ENCODE measurements at places on chromosomes 4 and X. TPM values are rescaled to one million over a fixed set of nuclear protein-coding genes. Genes with fewer than 3 reads are reported as not detected.

MTNR1A gene
- not detected for total RNA-seq

ASB5 gene
- not detected for total RNA-seq

DNA sequence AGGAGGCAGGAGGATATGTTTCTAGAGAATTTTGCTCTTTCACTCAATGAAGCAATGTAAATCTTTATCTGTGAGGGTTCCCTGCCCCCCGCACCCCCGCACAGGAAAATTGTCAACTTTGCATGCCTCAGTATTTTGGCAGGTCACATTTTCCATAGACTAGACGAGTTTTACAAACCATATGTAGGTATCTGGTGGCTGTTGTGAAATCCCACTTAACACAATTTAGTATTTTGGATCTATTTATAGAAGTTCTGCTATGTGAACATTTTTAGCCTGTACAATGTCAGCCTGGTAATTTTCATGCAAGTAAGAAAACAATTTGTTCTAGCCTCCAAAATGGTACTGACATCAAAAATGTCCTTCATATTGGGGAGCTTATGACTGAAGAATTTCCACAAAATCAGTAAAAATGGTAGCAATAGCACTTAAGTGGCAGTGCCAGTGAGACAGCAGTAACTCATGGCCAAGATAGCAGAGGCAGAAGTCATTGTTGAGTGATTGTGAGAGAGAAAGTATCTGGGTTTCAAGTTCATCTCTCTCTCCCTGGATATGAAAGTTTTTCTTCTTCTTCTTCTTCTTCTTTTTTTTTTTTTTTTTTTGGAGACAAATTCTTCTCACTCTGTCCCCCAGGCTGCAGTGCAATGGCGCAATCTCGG is 12.4 kb upstream of the FRYL start:
- no peak for DNase-seq

CT45A1 gene
- total RNA-seq, result not detected

DNA sequence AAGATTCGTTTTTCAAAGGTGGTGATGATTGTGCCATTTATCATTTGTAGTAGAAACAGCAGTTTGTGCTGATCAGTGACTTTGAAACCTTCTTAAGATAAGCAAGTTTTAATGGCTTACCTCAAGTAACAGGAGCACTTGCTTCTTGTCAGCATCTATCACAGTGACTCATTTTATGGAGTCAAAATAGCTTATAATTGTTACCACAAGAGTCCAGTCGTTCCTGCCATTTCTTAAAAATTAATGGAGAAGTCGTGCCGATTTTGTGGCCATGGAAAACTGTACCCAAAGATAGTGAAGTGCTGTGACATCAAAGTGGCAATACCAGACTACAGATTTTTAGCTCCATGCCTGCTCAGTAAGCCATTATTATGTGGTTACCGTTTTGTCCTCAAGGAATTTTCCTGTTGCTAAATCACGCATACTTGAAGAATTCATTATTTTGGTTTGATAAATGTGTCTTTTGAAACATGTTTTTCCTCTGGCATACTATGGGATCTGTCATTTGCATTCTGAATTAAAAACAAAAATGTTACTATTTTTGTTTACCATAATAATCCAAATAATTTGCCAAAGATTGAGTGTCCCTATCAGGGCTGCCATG is 129.9 kb downstream of the CBR4 start:
- no peak for DNase-seq

DMRTC1 gene
- not detected for total RNA-seq

SYNPO2 gene
- not detected for total RNA-seq

GRCh38 chr4:7390906-7391636 is 43.7 kb downstream of the PSAPL1 start:
- DNase-seq, result no peak

DNA sequence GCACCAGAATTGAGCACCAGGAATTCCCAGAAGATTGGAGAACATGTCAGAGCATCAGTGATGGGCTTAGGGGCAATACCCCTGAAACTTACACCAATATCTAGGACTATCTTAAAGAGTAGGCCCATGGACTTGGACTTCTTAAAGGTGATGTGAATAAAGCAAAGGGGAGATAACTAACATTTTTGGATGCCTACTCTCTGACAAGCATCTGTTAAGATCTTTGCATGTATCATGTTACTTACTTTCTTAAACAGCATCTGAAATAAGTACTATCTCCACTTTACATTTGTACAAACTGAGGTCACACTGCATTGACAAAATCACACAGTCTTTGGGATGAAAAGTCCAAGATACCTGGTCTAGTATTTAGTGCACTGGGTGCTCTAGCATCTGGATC is 258.6 kb upstream of the ARSJ start:
- no peak for DNase-seq

DNA sequence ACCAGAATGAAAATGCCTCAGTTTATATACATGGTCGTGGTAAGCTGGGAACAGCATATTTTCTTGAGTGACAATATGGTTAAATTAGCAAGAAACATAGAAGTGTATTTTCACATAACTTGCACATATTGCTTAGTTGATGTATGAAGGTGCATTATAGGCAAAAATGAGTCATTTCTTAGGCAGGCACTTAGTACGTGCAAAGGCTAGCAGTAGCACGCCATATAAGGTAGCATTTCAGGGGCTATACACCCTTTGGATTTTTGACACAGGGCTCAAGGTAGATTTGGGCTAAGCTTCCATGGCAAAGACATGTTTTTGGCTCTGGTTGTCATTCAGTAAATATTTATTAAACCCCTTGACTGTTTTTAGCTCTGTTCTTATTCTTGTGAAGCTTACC is 33.1 kb downstream of the PCDH7 start:
- DNase-seq, result no peak

GRCh38 chrX:30812326-30812725 is 76.7 kb downstream of the TAB3 start:
- DNase-seq, result no peak
